Stimulated activated CD8-positive, alpha-beta memory T cell treated with anti-CD3 and anti-CD28 coated beads, Interleukin-4, amount 100 ng/mL, for 4 hours (primary cell): ENCODE measurements at places on chromosomes 7 and 10.

DNA sequence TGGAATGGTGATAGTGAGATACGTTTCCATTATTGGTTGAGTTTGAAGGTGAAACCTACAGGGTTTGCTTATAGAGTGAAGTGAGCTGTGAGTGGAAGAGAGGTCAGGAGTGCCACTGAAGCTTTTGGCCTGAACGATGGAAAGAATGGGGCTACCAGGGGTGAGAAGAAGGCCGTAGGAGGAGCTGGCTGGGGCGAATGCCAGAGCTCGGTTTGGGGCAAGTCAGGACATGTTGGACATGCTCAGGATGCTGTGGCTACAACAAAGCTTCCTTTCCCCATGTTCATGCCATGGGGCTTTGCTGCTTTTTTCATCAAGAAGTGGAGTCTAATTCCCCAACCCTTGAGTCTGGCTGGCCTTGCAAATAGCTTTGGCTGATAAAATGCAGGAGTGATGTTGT, 253.7 kb downstream of the GLRX3 start:
- no peak for DNase-seq

- peak; percentile 21 for DNase-seq
Measured at GRCh38 chr7:157339777-157340677, 3.2 kb downstream of the DNAJB6 start.

GRCh38 chr7:5139998-5140397, 50.0 kb upstream of the WIPI2 start:
- no peak for DNase-seq

DNA sequence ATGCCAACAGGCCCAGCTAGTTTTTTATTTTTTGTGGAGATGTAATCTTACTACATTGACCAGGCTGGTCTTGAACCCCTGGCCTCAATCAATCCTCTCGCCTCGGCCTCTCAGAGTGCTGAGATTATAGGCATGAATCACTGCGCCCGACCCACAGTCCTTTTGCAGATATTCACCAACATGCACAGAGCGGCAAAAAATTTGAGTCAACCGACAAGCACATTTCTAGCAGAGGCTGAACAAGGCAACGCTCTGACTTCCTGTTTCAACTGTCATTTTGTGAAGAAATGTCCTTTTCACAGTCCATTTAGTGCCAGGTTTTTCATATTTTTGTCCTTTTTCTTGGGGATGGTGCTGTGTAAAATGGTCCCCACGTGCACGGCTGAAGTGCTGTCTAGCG, 71.1 kb upstream of the KAT6B start:
- no peak for DNase-seq

- DNase-seq: no peak
Measured at GRCh38 chr7:93779115-93779514, 111.4 kb downstream of the TFPI2 start.
